ENCODE measurements at places on chromosomes 12 and 14.
A peak's percentile ranks its signal among the peaks of the same experiment; 100 is the strongest.

DNA sequence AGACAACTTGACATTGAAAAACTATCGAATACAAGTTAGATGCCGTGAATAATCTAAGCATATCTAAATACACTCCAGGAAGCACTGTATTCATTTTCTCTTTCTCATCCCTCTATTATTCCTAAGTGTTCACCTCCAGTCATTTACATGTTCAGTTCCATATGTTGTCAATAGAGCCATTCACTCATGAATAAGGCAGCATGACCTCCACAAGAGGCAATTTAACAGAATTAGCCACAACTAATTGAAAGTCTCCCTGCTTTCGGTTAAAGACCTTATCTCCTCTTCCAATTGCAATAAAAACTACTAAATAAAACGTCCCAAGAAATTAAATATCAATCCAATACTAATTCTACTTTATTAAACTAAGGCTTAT is 1.8 kb downstream of the LRIG3 start:
- no peak for DNase-seq

GRCh38 chr12:42326541-42327226 is 717 bp downstream of the PPHLN1 start:
- DNase-seq: peak; percentile 45

- DNase-seq: no peak
These were observed 18.1 kb downstream of the JDP2 start for GRCh38 chr14:75445963-75446362.

DNA sequence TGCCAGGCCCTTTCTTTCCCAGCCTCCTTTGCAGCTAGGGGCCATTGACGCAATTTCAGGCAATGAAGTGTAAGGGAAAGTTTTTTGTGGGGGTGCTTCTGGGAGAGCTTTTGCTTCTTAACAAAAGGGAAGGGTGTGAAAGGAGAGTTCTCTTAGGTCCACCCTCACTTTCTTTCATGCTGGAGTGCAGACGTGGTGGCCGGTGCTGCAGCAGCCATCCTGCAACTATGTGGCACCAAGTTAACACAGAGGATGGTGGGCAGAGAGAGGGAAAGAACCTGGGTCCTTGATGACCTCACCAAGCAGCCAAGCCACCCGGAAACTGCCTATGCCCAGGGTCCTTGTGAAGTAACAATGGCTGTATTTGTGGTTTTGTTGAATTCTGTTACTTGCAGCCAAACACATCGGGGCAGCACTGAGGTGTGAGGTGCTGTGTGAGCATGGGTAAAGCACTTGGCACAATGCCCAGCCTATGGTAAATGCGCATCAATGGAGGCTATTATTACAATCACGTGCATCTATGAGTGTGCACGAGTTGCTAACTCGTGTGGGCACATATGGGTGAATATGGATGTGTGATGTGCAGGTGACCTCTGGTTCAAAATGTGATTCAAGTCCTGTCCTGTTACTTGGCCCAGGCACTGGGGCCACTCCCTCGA is 122.6 kb downstream of the CALM1 start:
- no peak for DNase-seq

- no peak for DNase-seq
These were observed 560.0 kb downstream of the SNAPC1 start for GRCh38 chr14:62322216-62322615.

- no peak for DNase-seq
These were observed 86.9 kb downstream of the STON2 start for GRCh38 chr14:81313200-81313599.

DNA sequence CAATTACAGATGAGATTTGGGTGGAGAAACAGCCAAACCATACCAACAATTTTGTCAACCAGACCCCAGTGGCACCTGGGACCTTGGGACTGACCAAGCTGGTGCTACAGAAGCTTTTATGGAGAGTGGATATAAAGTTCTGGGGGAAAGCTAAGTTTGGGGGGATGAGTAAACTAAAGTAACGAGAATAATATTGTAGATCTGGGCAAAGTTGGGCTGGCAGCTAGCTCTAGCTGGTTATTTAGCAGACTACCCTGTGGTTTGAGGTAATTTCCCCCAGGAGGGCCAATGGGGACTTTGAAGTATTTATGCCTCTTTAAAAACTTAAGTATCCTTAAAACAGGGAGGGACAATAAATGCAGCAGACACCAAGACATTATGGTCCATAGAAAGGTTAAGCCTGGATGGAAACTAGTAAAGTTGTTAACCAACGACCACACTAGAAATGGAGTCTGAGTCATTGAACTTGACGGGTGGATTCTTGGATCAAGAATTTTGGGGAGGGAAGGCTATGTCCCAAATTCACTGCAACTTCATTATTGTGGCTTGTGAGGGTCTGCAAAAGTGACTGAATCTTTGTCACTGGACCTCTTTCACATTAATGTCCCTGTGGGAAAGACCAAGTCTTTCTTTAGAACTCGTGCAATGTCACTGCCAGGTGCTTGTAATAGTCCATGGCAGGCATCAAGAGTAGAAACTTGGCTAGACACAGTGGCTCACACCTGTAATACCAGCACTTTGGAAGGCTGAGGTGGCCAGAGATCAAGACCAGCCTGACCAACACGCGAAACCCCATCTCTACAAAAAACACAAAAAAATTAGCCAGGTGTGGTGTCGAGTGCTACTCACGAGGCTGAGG is 48.5 kb upstream of the OR5AU1 start:
- DNase-seq: no peak

DNA sequence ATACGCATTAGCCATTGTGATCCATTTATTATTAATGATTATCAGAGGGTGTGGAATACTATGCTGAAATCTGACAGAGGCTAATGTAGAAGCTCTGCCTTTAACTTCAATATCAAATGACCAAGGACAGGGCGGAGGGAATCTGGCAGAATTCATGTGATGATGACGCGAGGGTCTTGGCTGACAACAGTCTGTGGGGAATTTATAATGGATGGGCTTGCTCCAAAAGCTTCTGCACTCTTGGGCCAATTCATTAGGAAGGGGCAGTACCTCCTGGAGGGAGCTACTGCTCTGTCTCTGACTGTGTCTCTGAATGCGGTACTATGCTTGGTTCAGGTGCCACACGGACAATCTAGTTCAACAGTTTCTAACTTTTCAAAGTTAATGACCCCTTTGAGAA is 46.2 kb downstream of the GALNT8 start:
- DNase-seq: no peak

DNA sequence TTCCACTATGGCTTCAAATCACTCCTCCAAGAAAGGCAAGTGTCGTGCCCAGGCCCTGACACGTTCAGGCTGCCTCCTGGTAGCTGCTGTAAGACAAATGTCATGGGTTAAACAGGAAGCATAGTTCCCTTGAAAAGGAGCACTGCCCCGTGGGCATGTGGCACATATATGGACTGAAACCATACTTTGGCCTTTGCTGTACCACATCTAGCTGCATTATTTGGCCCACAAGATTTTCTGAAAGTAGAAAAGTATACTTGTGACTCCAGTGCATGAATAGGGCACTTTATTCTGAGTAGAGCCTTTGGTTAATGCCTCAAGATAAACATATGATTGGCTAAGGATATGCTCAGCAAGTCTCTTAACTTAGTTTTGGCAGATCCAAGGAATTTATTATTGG is 218.7 kb upstream of the EGLN3 start:
- no peak for DNase-seq

DNA sequence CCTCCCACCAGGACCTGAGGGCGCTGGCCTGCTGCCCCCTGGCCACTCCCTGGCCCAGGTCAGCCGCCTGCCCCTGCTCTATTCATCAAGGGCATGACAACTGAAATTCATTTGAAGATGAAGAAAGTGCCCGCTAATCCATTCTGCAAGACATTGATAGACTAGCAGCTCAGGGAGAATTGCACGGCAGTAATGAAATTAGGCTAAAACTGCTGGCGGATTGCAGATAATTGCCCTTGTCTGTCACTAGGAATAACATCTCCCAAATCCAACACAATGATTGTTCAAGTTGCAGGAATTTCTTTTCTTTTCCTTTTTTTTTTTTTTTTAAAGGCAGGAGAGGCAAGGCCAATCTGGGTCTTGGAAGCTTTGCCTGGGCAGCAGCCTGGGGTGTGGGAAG is 44.5 kb downstream of the MVK start:
- DNase-seq: no peak

DNA sequence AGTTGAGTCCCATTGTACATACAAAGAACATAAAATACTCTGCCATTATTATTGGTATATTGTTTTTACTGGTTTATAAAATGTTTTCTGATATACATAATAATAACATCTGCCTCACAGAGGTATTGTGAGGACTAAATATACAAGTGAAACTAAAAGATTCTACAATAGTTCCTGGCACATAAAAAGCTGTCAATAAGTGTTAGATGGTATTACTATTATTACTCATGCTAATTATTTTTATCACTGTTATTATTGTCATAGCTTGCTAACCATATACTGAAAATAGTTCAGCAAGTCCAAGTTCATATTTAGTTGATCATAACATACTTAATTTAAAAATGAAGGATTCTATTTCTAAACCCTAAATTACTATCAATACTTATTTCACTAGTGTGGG is 34.4 kb downstream of the BTG1 start:
- no peak for DNase-seq

DNA sequence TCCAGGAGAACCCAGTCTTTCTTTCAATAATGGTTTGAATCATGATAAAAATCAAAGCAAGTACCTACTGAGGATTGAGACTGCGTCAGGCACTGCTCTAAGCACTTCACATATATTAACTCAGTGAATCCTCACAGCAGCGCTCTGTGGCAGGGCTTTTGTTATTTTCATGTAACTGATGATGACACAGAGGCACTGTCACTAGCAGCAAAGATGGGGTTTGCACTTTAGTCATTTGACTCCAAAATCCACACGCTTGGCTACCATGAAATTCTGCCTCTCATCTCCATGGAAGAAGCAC is 98.8 kb upstream of the GSC start:
- DNase-seq: no peak

DNA sequence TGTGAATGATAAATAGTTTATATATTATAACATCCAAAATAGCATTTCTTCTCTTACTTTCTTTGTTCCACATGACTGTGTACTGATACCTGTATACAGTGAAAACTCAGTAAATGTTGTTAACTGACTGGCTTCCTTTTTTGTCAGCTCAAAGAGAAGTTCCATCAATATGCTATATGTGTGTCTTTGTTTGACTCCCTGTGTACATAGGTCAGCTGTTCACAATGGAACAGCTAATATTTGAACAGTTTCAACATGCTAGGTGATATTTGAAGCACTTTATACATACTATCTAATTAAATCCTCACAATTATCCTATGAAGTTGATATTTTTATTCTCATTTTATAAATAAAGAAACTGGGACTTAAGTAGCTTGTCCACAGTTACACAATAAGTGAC is 15.3 kb upstream of the KICS2 start:
- DNase-seq: no peak

- no peak for DNase-seq
These were observed 2.0 kb upstream of the KRT75 start for GRCh38 chr12:52436000-52436827.

- DNase-seq: no peak
These were observed 64.5 kb downstream of the NIN start for GRCh38 chr14:50766338-50766886.

- DNase-seq: no peak
These were observed 218.8 kb downstream of the KITLG start for GRCh38 chr12:88361493-88361892.

DNA sequence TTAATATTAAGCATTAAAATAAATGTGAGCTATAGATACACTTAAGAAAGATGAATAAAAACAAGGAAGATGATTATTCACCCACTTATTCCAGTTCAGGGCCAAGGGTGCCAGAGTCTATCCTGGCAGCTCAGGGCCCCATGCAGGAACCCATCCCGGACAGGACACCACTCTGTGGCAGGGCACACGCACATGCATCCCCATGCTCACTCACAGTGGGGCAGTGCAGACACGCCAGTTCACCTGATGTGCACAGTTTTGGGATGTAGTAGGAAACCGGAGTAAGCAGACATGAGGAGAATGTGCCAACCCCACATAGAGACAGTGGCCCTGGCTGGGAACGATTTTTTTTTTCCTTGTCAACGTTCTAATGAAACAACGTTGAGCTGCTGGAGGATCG is 47.2 kb downstream of the DICER1 start:
- DNase-seq: no peak

GRCh38 chr12:47910981-47911380 is 6.2 kb upstream of the VDR start:
- no peak for DNase-seq

- DNase-seq: no peak
These were observed 23.8 kb downstream of the MVK start for GRCh38 chr12:109597414-109597794.

DNA sequence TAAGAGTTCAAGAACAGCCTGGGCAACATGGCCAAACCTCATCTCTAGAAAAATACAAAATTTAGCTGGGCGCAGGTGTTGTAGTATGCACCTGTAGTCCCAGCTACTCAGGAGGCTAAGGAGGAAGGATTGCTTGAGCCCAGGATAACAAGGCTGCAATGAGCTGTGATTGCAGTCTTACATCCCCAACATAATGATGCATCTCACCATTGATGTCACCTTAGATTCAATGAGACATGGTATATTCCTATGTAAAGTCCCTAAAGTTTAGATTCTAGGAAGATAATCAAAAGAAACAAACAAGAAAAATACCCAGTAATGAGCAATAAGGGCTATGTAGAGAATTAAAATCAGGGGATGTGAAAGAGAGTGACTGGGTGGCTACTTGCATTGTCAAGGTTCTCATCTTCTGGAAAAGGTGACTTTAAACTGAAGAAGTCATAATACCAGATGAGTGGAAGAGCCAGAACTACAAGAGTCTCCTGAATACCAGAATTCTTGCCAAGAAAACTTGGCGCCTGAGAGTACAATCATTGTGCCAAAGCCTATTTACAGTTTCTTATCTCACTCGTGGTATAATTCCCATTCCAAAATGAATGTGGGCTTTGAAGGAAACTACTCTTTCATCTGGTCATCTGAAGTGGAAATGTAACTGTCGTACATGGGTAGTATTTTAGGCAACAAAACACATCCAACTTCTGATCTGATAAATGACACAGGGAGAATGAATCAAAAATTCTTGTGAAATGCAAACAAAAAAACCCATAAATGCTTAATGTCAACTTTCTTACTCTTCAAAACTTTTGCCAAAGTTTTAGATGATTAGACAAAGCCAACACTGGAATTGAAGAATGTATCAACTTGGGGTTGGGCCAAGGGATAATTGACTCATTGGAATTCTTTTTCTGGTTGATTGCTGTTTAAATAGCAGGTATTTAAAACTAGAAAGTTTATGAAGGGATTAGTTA is 81.1 kb upstream of the ST8SIA1 start:
- no peak for DNase-seq

DNA sequence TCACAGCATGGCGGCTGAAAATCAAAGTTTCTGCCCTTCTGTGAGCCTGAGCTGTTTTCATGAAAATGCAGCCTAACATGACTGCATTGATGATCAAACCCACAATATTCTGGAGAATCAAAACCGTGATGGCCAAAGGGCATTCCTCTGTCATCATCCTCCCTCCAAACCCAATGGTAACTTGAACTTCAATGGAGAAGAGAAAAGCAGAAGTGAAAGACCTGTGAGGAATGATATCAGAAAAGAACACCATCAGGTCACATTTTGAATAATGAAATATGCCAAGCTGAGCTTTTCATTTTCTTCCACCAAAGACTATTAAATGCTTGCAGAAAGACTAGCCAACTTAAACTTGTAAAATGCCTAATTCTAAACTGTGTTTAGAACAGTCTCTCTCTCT is 8.1 kb downstream of the KCNJ8 start:
- no peak for DNase-seq

Data from D341Med (cell line).